CD4-positive, alpha-beta T cell treated with Interleukin-4 for 1 hour (primary cell): ENCODE measurements at places on chromosomes 5 and 9.
A peak's percentile ranks its signal among the peaks of the same experiment; 100 is the strongest.

- DNase-seq: peak; percentile 39
These were observed 21.3 kb upstream of the GBGT1 start for GRCh38 chr9:133184971-133185370.

- DNase-seq: no peak
These were observed 585 bp downstream of the NMUR2 start for GRCh38 chr5:152404494-152404893.

GRCh38 chr9:133763272-133764183 is 25.4 kb upstream of the SARDH start:
- no peak for DNase-seq

- no peak for DNase-seq
These were observed 14.1 kb upstream of the SLC25A51 start for GRCh38 chr9:37917801-37918664.

GRCh38 chr9:15357050-15357653 is 50.1 kb upstream of the TTC39B start:
- peak; percentile 69 for DNase-seq

DNA sequence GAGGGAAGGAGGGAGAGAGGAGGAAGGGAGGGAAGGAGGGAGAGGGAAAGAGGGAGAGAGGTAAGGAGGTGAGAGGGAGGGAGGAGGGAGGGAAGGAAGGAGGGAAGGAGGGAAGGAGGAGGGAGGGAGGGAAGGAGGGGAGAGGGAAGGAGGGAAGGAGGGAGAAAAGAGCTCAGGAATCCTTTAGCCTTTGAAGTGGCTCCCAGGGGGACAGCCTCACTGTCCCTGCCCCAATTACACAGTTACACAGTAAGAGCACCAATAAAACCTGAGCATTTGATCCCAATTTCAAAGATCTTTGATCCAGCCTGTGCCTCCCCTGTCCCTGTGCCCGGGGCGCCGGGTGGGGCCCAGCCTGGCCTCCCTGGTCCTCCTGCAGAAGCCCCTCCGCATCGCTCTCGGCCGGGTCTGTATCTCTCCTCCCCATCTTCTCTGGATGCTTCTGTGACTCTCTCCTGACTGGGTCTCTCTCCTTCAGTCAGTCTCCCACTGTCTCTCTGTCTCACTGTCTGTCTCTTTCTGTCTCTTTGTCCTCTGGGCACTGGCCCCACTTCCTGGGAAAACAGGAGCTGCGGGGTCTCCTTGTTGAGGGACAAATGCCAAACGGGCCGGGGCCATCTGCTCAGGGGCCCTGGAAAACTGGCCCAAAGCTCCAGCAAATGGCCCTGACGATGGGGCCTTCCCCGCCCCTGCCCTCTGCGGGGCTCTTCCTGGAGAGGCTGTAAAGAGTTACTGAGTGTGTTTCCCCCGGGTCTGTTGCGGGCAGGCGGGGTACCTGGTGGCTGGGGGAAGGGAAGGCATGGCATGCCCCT is 54.2 kb upstream of the EGFL7 start:
- no peak for DNase-seq

- no peak for DNase-seq
These were observed 349.5 kb downstream of the AGTPBP1 start for GRCh38 chr9:85392260-85392659.
